ENCODE measurements at places on chromosomes 1 and 21.

GRCh38 chr1:73401666-73402065, 796.3 kb downstream of the LRRIQ3 start:
- no peak for DNase-seq

GRCh38 chr1:34915521-34915920, 13.9 kb downstream of the DLGAP3 start:
- DNase-seq, result no peak

DNA sequence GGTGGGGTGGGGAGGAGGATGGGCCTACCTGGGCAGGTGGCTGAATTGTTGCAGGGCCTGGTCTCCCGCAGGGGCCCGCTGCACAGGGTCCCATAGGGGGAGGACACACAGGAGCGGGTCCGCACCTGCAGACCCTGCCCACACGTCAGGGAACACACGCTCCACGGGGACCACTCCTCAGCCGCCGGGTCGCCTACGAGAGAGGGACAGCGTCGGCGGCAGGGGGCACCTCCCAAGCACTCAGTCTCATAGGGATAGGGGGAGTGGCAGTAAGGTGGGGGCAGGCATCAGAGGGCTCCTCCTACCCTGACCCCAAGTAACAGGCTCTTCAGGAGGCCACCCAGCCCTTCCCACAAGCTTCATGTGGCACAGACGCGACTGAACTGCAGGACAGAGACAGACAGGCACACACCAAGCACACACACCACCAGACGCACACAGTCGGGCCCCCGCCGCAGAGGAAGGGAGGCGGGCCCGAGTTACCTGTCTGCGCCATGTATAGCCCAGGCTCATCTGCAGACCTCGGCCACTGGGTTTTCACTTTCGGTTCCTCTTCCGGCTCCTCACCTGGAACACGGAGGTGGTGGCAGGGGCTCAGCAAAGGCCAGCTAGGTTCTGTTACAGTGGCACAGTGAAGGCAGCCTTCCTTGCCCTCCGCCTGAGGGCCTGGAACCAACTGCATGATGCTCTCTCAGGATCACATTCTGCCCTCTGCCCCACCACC, 19.8 kb downstream of the ADGRB2 start:
- no peak for DNase-seq

DNA sequence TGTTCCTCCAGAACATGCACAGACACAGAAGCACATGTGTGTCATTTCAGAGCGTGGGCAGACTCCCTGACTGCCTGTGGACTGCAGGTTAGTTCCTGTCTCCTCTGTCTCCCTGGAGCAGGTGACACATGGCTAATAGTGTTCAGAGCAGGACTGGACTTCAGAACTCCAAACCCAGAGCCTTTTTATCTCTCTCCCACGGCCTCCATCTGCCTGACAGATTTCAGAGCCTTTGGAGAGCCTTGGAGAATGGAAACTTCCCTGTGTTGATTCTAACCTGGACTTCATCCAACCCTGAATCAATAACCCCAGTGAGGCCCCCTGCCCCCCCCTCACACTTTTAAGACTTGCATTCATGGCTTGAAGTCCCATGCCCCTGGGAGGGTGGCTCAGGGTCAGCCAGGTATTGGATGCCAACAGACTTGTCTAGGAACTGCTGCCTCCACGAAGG, 44.4 kb downstream of the C1orf198 start:
- no peak for DNase-seq

Data from brain (organoid and tissue), 16 donors.